ENCODE measurements at places on chromosomes 1 and 21. TPM values are rescaled to one million over a fixed set of nuclear protein-coding genes. Genes with fewer than 3 reads are reported as not detected.

DNA sequence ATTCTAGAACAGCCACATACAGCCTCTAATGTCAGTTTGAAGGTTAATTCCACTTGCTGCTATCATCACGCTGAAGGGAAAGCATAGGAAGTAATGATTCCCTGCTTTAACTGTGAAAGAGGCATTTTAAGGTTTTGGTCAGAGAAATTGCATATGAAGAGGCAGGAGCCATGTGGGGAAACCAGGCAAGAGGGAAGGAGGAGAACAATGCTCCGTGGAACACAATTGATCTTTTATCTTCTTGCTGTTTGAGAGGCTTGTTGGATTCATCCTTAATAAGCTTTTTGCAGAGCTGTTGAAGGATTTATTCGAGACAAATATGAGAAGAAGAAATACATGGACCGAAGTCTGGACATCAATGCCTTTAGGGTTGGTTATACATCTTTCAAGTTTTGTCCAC lies 35.9 kb downstream of the SMAP2 start:
- DNase-seq: no peak

The ALG14 gene
- total RNA-seq: 2.0 TPM

GRCh38 chr1:61081686-61082310 lies 563 bp upstream of the NFIA start:
- DNase-seq: peak; percentile 62

DNA sequence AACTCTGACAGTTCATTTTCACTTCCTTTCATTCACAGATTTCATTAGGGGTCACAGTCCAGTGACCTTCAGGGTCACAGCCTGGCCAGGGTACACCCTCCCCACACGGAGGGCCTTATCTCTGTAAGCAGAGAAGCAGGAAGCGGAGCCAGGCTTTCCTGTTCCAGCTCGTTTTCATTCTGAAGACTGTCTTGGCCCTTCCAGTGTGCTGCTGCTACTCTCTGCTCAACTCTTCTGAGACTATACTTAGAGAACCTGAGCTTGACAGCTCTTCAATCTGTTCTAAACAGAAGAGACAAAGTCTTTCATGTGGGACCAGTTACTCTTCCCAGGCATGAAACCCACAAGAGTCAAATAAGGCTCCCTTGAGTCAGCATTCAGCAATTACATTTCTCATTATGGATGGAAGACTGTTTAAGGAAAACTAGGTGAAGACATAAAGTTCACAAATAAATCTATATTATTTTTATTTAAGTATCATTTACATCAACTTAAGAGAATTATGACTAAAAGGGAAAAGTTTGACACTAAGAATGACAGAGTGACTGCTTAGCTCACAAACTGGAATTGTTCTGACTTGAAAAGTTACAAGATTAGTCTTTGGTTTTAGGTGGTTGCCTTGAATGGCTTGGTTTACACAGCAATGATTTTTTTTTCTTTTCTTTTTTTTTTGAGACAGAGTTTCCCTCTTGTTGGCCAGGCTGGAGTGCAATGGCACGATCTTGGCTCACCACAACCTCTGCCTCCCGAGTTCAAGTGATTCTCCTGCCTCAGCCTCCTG lies 4.8 kb upstream of the TDRD10 start:
- DNase-seq: peak; percentile 89

- DNase-seq: no peak
Measured at GRCh38 chr1:201316556-201316955, 33.2 kb downstream of the PKP1 start.

DNA sequence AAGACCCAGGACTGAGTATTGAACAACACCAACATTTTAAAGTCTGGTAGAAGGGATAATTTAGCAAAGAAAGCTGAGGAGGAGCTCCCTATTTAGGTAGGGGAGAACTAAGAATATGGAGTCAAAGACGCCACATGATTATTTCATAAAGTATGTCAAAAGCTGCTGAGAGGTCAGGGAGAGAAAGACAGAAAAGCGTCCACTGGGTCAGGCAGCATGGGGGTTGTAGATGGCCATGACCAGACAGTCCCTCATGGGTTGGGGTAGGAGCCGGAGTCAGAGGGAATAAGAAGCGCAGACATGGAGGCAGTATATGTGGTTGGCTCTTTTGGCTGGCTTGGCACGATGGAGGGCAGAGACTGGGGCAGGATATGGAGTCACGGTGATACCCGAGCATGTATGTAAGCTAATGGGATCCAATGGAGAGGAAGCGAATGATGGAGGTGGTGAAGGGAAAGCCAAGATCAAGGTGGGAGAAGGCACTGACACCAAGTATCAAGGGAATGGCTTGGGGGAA lies 4.8 kb downstream of the C1orf115 start:
- DNase-seq: no peak

DNA sequence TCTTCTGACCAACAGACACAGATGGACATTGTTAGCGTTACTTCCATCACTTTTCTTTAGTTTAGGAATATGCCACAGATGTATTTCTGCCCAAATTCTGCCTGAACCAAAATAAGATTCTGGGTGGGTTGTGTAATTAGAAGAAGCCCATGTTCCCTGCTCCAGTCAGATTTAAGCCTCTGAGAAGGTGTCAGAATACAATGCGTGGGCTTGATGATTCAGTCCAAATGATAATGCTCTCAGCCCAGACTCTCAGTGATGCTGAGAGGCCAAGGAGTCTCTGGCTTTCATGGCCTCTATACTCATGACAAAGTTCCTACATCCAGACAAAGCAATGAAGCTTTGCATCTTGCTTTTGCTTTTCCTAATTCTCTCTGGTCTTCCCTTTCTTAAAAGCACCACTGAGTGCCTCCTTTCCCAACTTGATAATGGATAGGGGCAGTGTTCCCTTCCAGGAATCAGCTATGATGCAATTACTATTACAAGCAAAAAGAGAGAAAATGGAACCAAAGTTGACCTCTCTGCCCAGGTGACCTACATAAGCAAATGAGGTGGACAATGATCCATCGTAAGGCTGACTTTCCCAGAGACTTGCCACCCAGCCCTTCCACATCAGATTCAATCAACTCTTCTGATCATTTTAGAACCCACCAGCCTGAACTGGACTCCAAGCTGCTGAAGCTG lies 8.8 kb downstream of the SEC16B start:
- DNase-seq: no peak

GRCh38 chr1:156476501-156477298 lies 23.9 kb downstream of the MEF2D start:
- DNase-seq: peak; percentile 78

DNA sequence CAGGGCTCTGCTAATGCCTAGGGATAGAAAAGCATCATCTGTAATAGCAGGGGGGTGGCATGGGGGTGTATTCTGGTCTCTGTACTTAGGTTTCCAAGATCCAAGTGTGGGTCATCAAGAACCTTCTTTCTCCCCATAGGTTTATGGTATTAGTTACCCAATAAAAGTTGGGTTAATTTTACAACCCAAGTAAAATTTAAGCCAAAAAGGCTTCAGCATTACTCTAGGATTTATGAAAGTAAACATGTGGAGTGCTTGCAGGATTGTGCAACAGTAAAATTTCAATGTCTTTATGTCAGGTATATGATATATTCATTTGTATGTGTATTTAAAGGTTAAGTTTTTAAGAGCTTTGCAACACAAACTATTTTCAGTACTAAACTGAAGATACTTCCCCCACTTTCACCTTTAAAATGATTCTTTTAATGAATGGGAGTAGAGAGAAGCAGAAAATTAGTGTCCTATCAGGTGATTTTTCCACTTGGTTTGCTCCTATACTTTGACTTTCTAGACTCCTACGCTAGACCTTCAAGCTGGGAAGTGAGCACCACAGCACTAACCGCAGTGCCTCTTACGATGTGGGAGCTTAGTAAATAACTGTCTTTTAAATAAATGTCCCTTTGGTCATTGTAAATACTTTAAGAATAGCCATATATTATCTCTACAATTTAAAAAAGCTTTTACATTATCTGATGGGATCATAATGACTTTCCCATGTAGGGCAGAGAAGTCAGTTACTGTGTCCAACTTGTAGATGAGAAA lies 67.8 kb upstream of the UBE2U start:
- no peak for DNase-seq

The DISP3 gene
- under 0.01 TPM for total RNA-seq

GRCh38 chr1:215835951-215836350 lies 268.8 kb downstream of the KCTD3 start:
- no peak for DNase-seq

- no peak for DNase-seq
Measured at GRCh38 chr1:14507262-14507661, 91.2 kb upstream of the KAZN start.

DNA sequence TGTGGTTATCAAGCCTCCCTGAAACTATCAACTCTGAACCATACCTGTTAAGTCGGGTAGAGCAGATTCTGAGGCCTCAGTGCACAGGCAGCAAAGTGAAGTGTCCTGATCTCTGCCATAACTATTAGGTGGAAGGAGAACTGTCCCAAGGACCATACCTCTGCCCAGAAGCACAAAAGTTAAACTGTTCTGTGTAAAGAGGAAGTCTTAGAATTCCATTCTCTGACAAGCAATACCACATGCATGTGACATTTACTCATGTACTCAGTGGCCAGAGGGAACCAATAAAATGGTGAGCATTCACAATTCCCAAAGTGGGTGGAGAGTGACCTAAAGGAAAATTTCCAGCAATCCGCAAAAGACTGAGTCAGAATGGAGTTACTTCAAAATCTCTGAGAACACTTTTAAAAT lies 61.0 kb downstream of the TOR3A start:
- DNase-seq: peak; percentile 97

The PPFIA4 gene
- total RNA-seq: under 0.01 TPM

- DNase-seq: peak; percentile 64
Measured at GRCh38 chr1:226737819-226738420, 1.2 kb downstream of the ITPKB start.

- no peak for DNase-seq
Measured at GRCh38 chr1:157279138-157279801, 141.1 kb upstream of the ETV3 start.

- DNase-seq: no peak
Measured at GRCh38 chr1:186206048-186206570, 168.9 kb downstream of the TPR start.

DNA sequence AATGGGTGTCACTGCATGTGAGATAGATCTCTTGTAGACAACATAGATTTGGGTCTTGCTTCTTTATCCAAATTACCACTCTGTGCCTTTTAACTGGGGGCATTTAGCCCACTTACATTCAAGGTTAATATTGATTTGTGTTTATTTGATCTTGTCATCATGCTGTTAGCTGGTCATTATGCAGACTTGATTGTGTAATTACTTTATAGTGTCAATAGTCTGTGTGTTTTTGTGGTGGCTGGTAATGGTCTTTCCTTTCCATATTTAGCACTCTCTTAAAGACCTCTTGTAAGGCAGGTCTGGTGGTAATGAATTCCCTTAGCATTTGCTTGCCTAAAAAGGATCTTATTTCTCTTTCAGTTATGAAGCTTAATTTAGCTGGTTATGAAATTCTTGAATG lies 29.6 kb downstream of the ZNF691 start:
- no peak for DNase-seq

The FAM131C gene
- not detected for total RNA-seq

- no peak for DNase-seq
Measured at GRCh38 chr1:25106352-25106751, 126.0 kb downstream of the SYF2 start.

The ANKRD65 gene
- total RNA-seq: under 0.01 TPM

DNA sequence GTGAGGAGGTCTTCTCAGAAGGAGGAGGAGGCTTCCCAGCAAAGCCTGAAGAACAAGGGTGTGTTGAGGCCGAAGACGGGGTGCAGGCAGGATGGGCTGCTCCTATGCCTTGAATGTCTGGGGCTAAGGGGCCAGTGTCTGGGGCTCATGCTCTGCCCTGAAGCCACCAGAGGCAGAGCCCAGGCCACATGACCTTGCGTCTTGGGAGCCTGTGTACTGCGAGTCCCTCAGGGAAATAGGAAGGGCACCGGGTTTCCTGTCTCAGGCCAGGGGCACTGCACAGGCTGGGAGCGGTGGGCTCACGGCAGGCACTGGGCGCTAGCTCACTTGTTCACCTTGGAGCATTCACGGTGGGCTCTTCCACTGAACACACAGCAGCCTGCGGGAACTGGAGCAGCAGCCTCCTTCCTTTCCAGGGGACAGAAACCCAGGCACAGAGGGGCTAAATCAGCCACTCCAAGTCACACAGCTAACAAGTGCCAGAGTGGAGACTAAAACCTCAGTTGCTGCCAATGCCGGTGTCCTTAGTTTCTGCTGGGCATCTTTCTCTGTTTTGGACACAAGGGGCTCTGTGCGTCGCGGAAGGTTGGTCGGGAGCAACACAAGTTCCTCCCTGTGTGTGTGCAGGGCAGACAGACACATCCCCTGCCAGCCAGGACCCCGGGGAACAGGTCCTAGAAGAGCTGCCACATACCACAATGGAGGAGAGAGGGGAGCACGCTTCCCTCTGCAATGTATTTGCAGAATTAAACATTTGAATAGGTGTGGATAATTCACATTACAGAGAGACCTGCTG lies 104.8 kb upstream of the C1orf174 start:
- no peak for DNase-seq

GRCh38 chr1:19524791-19525190 lies 39.5 kb upstream of the CAPZB start:
- no peak for DNase-seq

- no peak for DNase-seq
Measured at GRCh38 chr1:110897681-110898080, 24.7 kb downstream of the CD53 start.

DNA sequence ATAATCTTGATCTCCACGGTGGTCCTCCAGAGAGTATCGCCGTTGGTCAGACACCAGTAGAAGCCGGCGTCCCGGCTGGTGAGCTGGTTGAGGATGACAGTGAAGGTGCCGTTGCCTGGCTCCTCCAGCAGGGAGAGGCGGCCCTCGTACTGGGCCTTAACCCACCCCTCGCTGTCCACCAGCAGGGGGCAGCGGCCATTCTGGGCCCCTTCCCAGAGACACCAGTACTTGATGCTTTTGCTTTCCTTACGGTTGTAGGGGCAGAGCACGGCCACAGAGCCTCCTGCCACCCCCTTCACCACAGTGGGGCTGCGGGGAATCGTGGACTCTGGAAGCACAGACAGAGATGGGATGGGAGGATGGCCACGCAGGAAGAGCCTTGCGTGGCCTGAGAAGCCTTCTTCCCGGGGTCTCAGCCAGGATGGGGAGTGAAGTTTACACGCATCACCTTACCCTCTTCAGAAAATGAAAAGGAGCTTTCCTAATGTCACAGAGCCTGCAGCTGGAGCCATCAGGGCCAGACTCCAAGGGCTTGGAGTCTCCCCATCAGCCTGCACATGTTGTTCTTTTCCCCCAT lies 10.7 kb downstream of the PIGR start:
- DNase-seq: peak; percentile 53

- no peak for DNase-seq
Measured at GRCh38 chr1:115652236-115652788, 10.5 kb downstream of the VANGL1 start.

The PRAMEF6 gene
- total RNA-seq: not detected

DNA sequence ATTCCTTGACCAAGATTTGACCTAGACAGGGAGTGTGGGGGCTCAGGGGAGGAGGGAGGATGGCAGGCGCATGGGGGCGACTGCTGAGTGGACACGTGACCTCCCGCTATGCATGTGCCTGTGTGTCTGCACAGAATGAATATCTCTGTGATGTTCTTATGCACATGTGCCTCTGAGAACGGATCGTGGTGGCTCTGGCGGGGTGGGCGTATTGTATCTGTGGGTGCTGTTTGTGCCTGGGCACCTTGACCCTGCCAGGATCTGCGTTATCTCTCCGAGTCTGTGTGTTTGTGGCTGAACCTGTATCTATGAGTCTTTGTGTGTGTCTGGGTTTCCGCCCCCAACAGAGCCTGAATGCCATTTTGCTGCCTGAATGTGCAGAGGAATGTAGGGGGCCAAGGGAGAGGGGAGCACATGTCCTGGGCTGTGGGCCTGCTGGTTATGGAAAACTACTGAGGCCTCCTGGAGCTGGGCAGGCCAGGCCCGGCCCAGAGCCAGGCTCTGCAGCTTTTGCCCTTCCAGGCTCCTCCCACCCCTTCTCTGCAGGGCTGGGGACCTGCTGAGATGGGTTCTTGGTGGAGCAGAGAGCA lies 102.5 kb downstream of the EBNA1BP2 start:
- peak; percentile 36 for DNase-seq

All from lung microvascular endothelial cell (primary cell).